ENCODE measurements at places on chromosomes 3 and 15.

DNA sequence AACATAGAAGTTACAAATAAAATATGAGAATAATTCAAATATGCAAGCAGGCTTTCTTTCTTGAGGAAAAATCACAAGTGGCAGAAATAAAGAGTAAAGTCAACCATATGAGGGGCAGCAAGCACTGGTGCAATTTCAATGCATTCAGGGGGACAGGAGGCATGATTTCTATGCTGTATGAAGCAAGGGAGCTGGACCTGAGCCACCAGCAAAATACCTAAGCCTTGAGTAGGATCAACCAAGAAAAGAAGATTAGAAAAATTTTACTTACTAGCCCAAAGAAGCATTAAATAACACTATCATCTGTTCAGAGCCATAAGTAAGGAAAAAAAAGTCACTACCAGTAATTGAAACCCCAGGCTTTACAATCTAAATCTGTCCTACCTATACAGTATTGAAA lies 6.3 kb downstream of the ADGRG7 start:
- DNase-seq, result no peak

DNA sequence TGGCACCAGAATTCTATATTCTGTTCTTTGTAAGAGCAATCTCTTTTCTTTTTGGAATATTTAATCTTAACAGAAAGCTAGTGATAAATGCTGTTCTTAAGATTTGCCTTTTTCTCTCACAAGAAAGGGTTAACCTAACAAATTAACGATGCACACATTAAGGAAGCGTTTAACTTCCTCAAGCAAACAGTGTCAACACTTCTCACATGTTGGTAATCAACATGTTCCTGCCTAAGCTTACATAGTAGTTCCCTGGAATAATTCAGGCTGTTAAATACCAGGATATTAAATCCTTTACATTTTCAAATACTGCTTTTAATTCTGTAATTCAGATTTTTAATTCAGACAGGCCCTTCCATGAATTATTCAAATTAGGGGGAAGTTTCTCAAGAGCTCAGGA lies 67.4 kb upstream of the RPL35A start:
- DNase-seq, result no peak

DNA sequence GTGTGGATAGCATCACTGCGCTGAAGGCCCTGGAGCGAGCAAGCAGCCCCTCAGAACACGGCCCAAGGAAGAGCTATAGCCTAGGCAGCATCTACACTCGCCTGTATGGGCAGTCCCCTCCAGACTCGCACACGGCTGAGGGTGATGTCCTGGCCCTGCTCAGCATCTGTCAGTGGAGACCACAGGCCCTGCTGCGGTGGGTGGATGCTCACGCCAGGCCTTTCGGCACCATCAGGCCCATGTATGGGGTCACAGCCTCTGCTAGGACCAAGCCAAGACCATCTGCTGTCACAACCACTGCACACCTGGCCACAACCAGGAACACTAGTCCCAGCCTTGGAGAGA lies 20.5 kb downstream of the ATRIP start:
- DNase-seq, result no peak

- DNase-seq, result no peak
Measured at GRCh38 chr3:17955411-17955810, 213.0 kb upstream of the TBC1D5 start.

DNA sequence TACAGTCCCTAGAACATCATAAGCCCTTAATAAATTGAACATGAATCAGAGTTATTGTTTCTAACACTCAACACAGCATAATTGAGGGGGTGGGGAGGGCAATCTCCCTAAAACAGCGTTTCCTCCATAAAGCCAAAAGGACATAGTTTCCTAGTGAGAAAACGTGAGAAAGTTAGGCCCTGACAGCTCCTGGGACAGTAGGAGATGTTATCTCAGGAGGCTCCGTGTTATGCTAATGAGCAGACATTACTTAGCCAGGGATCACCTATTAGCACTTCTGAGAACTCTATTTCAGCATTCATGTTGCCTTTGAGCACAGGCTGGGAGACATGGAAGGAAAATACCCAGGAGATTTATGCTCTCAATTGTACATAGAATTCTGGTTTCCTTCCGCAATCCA lies 229.1 kb upstream of the ADAMTS9 start:
- DNase-seq, result no peak

- DNase-seq, result no peak
Measured at GRCh38 chr15:32864051-32864450, 146.2 kb downstream of the GREM1 start.

DNA sequence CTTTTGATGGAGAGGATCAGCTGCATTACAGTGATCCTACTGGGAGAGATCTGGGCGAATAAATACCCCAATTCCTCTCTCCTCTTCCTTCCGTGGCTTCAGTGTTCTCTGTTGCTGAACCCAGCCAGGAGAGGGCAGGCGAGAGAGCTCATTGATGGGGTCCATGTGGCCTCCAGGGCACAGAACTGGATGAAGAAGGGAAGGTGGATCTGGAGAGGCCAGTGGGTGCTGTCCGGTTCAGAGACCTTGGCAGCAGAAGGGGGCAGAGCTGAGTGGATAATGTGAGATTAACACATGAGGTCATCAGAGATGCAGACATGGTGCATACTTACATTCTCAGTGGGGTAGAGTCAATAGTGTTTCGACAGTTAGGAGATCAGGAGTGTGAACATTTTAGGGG lies 193.6 kb downstream of the CLSTN2 start:
- DNase-seq, result no peak

- DNase-seq, result no peak
Measured at GRCh38 chr3:16406579-16406978, 106.9 kb downstream of the RFTN1 start.
